ENCODE measurements at places on chromosomes 1 and 21. TPM values are rescaled to one million over a fixed set of nuclear protein-coding genes. Genes with fewer than 3 reads are reported as not detected.

The CNIH3 gene
- 2.5 TPM for total RNA-seq

The SMCP gene
- not detected for total RNA-seq

The PLXNA2 gene
- total RNA-seq, result 2.3 TPM

The FAM72D gene
- 23.9 TPM for total RNA-seq

DNA sequence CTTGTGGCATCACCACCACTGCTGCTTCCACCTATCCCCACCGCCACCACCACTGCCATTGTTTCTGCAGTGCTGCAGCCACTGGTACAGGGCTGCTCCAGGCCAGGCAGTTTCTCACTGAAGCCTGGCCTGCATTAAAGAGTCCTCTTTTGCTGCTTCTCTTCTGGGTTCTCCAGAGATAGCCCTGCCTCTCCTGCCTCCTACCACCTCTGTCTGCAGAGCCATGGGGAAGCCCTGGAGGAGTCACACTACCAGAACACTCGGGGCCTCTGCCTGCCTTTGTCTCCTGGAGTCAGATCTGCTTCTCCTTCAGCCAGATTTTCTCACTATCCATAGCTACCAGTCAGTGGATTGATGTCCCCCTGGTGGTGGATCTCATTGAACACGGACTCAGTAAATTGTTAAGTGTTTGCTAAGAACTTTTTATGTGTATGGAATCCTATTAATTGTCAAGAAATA lies 37.7 kb upstream of the DDAH1 start:
- DNase-seq, result peak; percentile 69

- DNase-seq, result no peak
Measured at GRCh38 chr1:247409869-247410544, 6.0 kb upstream of the NLRP3 start.

- DNase-seq, result peak; percentile 32
Measured at GRCh38 chr1:17706445-17706844, 48.7 kb upstream of the ACTL8 start.

DNA sequence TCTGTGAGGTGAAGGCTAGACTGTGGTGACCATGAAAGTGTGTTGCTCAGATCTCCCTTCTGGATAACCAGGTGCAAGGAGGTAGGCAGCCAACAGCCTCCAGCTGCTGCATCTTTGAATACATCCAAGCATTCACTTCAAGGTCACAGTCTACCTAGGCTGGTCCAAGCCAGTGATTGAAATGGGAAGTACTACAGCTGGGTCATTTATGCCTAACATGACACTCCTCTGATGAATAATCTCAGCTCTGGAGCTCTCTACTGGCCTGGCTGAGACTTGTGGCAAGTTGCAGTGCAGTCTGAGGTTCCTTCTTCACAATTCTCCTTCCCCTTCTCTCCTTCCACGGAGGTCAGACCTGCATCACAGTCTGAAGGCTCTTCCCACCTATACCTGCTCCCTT lies 35.0 kb upstream of the ARHGAP29 start:
- no peak for DNase-seq
